ENCODE measurements at places on chromosomes 2 and 18. TPM values are rescaled to one million over a fixed set of nuclear protein-coding genes. Genes with fewer than 3 reads are reported as not detected.
A peak's percentile ranks its signal among the peaks of the same experiment; 100 is the strongest.

DNA sequence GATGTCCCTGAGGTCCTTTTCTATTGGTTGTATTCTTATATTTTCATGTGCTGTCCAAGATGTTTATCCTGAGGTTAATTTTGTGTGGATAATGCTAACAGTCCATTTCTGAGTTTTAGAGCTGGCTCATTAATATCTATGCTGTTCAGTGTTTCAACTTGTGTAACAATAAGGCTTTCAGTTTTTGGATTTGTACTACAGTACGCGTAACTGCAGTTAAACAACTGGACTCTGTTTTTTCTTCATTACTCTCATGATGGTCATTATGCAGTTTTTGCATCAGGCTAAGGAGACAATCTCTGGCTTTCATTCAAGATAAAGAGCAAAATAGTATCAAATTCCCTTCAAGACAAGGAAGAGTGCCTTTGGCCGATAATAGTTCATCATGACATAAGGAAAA, 1364.8 kb downstream of the DPP10 start:
- DNase-seq: no peak
- H3K27me3 ChIP-seq: no peaks in the 10 kb centered on the region
- no peaks in the 10 kb centered on the region for H3K4me1 ChIP-seq
- H3K4me3 ChIP-seq: no peak overlapping the region
- no peaks in the 10 kb centered on the region for H3K36me3 ChIP-seq

The TCF23 gene
- not detected for total RNA-seq

The RAMP1 gene
- total RNA-seq: 4.8 TPM

The DNAH6 gene
- not detected for total RNA-seq

GRCh38 chr18:22822024-22822423, 111.1 kb upstream of the RBBP8 start:
- H3K27me3 ChIP-seq: no peaks in the 10 kb centered on the region
- H3K4me3 ChIP-seq: 0 out of 2 replicates have a peak overlapping the region, but pooled peaks have one; percentile 6
- peak; percentile 76 for DNase-seq

DNA sequence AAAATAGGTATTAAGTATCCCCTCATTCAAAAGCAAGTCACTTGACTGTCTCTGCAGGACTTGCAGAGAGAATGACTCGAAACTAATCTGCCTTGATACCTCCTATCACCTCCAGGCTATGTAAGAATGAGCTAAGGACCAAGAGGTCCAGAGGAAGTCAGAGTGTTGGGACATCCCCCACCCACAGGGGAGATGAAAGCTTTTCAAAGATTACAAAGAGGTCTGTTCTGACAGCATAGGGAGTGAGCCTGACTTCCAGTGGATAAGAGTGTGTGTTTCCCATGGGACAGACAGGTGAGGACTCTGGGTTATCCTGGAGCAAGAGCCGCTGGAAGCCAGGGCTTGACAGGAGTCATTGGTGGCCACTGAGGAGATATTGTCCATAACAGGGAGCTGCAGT, 85.0 kb upstream of the TACR1 start:
- DNase-seq: no peak
- H3K4me1 ChIP-seq: peaks cover 3% of the 10 kb centered on the region
- H3K27me3 ChIP-seq: no peaks in the 10 kb centered on the region
- no peaks in the 10 kb centered on the region for H3K36me3 ChIP-seq

DNA sequence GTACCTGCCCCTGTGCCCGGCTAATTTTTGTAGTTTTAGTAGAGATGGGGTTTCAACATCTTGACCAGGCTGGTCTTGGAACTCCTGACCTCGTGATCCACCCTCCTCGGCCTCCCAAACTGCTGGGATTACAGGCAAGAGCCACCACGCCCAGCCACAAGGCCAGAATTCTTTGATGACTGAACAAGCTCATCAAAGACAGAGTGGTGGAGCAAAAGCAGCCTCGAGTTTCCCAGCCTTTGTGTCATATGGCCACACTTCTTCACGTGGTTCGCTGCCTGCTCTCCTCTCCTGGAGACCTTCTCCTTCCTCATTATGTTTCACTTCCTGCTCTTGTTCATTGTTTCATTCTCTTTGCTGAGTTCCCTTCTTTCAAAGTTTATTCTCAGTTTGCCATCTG, 9.9 kb upstream of the NPC1 start:
- H3K4me1 ChIP-seq: peaks cover 25% of the 10 kb centered on the region
- no peak for DNase-seq
- no peaks in the 10 kb centered on the region for H3K36me3 ChIP-seq
- H3K4me3 ChIP-seq: no peak overlapping the region

- no peaks in the 10 kb centered on the region for H3K36me3 ChIP-seq
- H3K27ac ChIP-seq: no peak overlapping the region
- no peaks in the 10 kb centered on the region for H3K27me3 ChIP-seq
- 0 out of 2 replicates have a peak, but pooled peaks cover 8% of the 10 kb centered on the region for H3K4me1 ChIP-seq
- no peak overlapping the region for H3K4me3 ChIP-seq
These were observed 43.7 kb downstream of the AGAP1 start for GRCh38 chr2:235537587-235537986.

DNA sequence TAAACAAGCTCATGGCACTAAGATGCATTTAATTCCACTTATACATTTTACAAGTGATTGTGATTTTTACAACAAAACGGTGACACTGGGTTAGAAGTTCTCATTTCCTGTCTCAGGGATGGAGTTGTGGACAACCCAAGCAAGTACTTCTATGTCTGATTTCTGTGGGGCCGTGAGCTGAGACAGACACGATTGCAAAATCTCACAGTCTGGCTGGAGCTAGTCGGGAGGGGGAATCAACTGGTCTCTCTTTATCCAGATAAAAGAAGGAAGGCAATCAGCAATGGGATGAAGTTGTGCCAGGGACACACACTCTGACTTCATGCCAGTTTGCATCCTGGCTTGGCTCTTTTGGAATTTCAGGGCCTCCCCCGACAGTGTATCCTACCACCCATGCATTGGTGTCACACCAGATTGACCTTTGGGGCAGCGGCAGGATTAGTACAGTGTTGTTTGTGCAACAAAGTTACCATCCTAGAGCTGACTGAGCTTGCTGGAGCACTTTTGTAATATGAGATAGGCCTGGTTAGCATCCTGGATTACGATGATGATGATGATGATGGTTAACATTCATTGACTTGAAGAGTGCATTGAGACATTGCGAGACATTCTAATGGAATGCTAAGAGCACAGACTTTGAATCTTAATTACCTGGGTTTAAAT, 98.8 kb downstream of the CTAGE1 start:
- H3K27me3 ChIP-seq: no peaks in the 10 kb centered on the region
- no peaks in the 10 kb centered on the region for H3K36me3 ChIP-seq
- peak; percentile 52 for DNase-seq

DNA sequence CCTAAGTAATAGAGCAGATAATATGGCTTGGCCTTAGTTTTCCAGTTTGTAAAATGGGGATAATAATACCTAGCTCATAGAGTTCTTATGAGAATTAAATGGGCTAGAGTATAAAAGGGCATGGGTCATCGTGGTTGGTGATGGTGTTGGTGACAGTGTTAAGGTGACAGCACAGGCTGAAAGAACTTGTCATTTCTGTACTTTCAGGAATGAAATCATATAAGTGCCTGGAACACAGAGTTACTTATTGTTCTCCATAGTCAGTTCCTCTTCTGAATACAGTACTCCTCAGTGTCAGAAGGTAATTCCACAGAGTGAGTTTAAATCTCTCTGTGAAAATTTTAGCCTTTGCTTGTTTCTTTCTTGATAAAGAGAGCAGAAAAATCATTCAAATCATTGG, 42.4 kb downstream of the KIF5C start:
- no peaks in the 10 kb centered on the region for H3K4me1 ChIP-seq
- DNase-seq: no peak
- no peak overlapping the region for H3K4me3 ChIP-seq
- no peak overlapping the region for H3K27ac ChIP-seq
- H3K36me3 ChIP-seq: no peaks in the 10 kb centered on the region
- no peaks in the 10 kb centered on the region for H3K27me3 ChIP-seq

The KCNIP3 gene
- total RNA-seq: 11.9 TPM

The ATOH8 gene
- 50.1 TPM for total RNA-seq

The SETBP1 gene
- 5.2 TPM for total RNA-seq

DNA sequence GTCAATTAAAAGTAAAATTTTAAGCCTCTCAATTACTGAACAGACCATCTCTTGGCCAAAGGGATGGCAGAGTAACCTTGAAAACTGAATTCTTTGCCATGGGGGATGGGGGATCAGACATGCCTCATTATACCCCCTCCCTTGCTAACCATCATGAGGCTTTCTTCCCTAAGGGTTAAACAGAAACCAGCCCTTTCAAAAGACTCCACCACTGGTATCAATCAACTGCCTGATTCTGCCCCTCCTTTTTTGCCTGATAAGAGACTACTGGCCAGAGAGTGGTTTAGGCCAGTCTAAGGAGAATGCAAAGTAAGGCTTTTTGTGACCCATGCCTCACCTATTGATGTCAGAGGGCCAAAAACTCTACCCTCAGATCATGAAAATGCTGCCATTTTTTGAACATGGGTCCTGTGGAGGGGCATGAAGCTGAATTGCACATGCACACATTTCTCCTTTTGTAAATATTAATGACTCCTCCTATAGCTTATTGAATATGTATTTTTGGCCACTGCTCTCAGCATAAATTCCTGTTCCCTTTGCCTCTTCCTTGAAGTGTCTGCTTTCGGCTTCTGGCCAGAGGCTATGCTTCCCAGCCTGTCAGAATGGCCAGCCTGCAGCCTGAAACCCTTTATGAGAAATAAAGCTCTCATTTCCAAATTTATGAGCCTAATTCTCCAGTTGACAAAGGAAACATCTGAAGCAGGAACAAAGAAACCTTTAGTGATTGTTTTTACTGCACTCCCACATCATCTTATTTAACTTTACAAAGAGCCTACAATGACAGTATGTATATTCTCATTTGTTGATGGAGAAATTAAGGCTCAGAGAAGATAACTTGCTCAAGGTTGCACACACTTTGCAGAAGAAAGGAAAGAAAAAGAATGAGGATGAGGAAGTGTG, 270.7 kb upstream of the CELF4 start:
- H3K27ac ChIP-seq: no peak overlapping the region
- no peak overlapping the region for H3K4me3 ChIP-seq
- no peak for DNase-seq
- H3K4me1 ChIP-seq: no peaks in the 10 kb centered on the region
- H3K27me3 ChIP-seq: no peaks in the 10 kb centered on the region

The MAL gene
- total RNA-seq: not detected

The LAMA1 gene
- total RNA-seq: 6.2 TPM

DNA sequence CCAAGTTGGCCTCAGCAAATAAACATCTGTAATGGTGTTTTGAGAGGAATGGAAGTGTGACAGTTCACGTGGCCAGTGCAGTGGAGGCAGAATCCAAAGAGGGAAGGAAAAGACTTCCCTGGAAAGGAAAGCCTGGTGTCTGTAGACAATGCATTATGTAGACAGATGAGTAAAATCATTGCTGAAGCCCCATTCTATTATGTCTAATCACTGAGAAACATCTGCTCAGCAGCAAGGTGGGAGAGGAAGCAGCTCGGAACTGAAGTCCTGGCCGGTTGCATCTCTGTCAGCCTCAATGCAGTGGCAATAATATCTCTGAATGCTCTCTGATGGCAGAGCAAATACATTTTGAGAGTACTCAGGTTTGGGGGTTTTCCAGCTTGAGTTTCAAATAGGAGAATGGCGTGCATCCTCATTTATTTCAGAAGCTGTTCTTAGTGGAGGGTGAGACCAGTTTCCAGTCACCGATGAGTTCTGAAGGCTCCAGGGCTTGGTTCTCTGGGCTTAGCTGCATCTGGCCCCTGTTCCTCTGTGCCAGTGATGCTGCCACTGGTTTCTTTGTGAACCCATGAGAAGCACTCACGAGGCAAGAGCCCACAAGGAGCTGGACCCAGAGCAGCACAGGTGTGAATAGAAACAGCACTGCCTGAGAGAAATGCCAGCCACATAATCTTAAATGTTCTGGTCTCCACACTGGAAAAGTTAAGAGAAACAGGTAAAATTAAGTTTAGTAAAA, 63.3 kb downstream of the RPIA start:
- H3K36me3 ChIP-seq: 0 out of 2 replicates have a peak, but pooled peaks cover 6% of the 10 kb centered on the region
- H3K27ac ChIP-seq: no peak overlapping the region
- H3K4me1 ChIP-seq: no peaks in the 10 kb centered on the region
- no peak for DNase-seq
- H3K4me3 ChIP-seq: no peak overlapping the region

DNA sequence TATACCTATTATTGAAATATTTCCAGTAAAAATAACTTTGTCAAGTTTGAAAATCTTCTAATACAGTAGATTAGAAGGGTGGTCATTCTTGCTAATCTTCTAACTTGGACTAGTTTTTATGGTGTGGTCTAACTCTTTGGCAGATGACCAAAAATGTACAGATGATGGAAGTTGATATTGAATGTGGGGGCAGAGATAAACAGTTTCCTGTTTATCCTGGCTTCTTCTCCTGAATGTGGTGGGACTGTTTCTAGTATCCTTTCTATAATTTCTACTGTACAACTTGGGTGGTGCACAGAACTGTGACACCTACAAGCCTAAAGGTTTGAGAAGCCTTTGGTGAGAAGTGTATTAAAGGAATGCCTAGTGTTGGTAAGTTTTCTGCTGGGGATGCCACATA, 178.7 kb downstream of the PDE11A start:
- DNase-seq: no peak
- no peak overlapping the region for H3K27ac ChIP-seq
- no peaks in the 10 kb centered on the region for H3K4me1 ChIP-seq
- H3K27me3 ChIP-seq: no peaks in the 10 kb centered on the region
- no peaks in the 10 kb centered on the region for H3K36me3 ChIP-seq
